CD4-positive, alpha-beta T cell treated with Interleukin-4 for 4 hours (primary cell): ENCODE measurements at places on chromosomes 2 and 18.
A peak's percentile ranks its signal among the peaks of the same experiment; 100 is the strongest.

DNA sequence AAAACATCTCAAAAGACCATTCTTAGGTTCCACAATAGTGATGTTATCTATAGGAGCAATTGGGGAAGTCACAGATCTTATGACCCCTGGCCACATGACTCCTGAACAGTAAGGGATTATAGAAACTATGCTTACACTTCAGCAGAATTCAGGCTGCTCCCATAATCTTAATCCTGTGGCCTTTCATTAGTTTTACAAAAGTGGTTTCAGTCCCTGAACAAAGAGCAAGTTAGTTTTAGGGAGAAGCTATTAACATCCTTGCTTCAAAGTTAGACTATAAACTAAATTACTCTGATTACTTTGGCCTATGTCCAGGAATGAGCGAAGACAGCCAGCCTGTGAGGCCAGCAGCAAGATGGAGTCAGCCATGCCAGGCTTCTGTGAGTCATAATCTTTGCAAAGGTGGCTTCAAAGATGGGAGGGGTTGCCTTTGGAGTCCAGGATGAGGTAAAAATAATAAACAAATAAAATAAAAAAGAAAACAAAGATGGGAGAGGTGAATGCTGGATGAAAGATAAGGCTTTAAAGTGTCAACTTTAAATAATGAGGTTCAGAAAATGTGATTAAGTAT is 168.7 kb upstream of the NDUFV2 start:
- no peak for DNase-seq

DNA sequence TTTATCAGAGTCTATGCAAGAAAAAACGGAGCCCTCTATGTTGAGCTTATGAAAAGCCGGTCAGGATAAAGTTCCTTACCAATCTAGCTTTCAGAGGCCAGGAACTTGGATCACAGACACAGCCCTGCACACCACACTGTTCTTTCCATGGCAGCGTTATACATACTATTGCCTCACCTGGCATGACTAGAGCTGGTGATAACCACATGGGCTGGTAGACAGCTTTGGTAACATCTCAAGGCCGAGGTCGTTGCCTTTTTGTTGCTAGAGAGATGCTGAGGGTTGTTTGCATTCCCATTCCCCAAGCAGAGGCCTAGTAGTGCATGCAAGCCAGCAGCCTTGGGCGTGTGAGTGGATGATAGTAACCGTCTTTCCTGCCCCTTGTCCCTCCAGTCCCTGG is 78.0 kb downstream of the ITGB1BP1 start:
- no peak for DNase-seq

- DNase-seq = no peak
These were observed 43.8 kb downstream of the APOB start for GRCh38 chr2:20999906-21000645.

GRCh38 chr2:222982010-222982908 is 69.7 kb upstream of the KCNE4 start:
- no peak for DNase-seq

GRCh38 chr2:61419129-61419528 is 51.8 kb downstream of the USP34 start:
- peak; percentile 39 for DNase-seq

DNA sequence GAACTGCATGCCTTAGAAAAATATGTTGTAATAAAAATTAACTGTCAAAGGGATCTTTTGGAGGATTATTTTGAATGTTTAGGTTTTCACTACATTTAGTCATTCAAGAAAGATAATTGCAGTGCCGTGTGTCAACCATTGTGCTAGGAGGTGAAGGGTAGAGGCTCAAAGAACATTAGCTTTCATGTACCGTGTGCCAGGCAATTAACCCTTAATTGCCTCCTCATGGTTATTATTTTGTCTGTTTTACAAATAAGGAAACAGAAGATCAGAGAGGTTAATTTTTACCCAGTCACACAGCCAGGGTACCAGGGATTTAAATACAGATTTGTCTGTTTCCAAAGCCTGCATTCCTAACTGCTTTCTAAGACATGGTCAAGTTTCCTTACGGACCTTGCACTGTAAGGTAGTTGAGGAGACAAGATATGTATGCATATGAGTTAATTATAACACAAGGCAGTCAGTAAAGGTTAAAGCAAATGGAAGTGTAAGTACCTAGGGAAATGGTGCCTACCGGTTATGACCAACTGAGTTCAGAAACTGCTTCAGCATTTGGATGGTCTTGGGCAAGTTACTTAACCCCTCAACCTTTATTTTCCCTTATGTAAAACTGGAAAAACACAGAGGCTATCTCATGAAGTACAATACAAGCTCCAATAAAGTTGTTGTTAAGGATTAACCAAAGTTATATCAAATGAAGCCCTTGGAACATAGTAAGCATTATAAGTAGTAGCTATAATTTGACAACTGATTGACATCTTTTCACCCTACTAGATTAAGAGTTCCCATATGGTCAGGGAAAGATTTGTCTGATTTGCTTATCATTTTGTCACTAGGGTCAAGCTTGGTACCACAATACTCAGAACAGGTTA is 434.9 kb downstream of the MBD2 start:
- no peak for DNase-seq

DNA sequence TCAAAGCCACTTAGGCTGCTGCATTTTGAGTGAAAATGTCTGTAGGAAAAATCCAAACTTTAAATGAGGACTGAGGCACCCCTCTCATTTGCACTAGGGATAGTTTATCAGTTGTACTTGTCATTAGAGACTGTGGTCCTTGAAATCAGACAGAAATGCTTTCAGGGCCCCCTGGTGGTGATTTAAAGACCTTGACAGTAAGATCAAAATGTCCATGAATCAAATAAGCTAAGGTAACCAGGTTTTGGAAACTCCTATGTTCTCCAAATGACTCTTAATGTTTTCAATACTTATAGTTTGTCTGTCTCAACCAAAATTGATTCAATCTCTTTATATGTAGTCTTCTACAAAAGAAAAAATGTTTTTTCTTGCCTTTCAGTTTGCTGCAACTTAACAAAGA is 28.8 kb upstream of the DDX18 start:
- peak; percentile 45 for DNase-seq

- DNase-seq = no peak
These were observed 62.0 kb downstream of the MYL12B start for GRCh38 chr18:3323900-3324299.

- DNase-seq = no peak
These were observed 753.5 kb upstream of the PKDCC start for GRCh38 chr2:41294331-41294730.

DNA sequence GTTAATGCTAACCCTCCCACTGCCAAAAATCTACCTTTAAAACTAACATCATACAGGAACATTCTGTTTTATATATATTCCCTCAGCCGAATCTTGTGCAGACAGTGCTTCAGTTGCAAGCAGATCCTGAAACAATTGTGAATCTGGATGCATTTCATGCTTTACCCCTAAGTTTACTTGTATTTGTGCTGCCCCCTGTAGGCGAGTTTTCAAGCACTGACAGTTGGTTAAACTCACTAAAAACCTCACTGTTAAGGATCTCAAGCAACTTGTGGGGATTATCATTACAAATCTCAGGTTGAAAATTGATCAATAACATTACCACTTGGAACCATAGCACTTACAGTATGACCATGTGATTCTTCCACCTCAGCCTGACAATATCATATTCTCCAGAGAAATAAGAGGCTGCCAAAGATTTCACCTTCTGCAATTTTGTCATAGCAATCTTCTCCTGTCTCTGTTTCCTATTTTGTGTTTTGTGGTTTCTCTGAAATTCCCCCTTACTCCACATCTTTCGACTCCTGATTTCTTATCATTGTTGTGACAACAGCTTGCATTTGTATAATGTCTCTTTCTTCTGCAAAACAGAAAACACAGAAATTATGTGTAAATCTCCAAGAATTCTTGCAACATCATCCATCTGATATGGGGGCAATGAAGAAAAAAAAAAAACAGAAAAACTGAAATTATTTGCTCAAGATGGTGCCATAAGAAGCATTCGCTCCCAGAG is 354.6 kb upstream of the SETBP1 start:
- DNase-seq = no peak

- DNase-seq = no peak
These were observed 213.9 kb upstream of the SALL3 start for GRCh38 chr18:78765637-78766281.

GRCh38 chr2:224645722-224646121 is 60.6 kb upstream of the CUL3 start:
- DNase-seq = no peak

- no peak for DNase-seq
These were observed 40.9 kb upstream of the CCDC88A start for GRCh38 chr2:55460562-55460961.

DNA sequence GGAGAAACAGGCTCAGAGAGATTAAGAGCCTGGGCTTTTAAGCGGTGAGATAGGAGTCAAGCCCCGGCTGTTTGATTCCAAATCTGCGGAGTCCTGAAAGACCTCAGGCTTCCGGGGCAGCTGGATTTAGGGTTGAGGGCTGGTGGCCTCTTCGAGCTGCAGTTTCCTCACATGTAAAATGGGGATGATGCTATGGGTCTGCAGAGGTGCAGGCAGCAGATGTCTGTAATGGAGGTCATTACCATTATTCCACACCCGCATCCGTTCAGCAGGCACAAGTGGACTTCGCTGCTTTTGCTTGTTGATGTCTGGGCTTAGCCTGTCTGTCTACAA is 175.6 kb upstream of the HS6ST1 start:
- DNase-seq = no peak

DNA sequence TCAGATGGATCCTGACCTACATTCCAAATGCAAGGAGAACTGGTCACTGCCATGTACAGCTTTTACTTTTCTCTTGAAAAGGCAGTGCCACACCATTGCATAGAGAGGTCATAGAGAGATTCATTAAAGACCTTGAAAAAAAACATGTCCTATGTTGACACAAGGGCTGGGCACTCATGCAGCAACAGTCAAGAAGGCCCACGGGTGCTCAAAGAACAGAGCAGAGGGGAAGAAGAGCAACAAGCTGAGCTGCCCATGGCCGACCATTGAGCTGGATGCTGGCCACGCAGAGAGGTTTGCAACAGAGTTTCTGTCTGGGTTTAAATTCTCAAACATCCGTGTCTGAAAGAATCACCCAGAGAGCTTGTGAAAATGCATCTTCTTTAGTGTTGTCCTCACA is 99.1 kb downstream of the ADD2 start:
- DNase-seq = no peak

DNA sequence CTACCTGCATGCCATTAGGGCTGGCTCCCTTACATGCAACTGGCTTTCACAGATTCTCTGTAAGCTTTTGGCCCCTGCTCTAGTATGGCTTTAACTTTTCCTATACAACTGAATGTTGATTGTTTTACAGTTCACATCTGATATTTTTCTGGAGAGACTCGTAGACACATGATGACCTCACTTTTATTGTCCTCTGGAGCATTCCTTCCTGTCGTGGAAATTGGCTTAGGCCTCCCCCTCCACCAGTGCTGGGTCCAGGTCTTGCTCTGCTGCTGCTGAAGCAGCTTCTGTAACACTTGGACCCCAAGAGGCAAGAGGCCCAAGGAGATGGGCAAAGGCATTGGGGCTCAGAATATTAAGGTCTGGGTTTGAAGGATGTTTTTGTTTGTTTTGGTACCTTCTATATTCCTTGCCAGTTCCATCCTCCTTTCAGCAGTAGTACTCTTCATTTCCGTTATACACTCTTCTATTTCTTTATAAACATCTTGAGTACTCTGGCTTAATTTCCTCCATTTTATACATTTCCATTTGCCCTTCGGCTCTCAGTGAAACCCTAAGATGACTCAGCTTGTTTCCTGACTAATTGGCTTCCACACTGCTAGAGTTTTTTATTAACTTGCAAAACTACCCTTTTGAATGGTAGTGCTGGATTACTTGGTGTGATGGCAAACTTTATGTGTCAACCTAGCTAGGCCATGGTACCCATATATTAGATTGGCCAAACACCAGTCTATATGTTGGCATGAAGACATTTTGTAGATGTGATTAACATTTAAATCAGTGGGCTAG is 219.8 kb downstream of the CDCA7 start:
- no peak for DNase-seq

GRCh38 chr2:39403311-39403710 is 33.8 kb downstream of the MAP4K3 start:
- DNase-seq = no peak

DNA sequence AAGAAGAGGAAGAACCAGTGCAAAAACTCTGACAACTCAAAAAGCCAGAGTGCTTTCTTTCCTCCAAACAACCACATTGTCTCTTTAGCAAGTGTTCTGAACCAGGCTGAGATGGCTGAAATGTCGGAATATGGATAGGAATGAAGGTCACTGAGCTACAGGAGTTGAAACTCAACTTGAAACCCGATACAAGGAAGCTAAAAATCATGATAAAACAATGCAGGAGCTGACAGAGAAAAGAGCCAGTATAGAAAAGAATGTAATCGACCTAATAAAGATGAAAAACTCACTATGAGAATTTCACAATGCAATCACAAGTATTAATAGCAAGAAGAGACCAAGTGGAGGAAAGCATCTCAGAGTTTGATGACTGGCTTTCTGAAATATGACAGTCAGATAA is 15.0 kb upstream of the EIF2AK3 start:
- DNase-seq = no peak

GRCh38 chr2:28717339-28717758 is 34.3 kb upstream of the PPP1CB start:
- peak; percentile 11 for DNase-seq
